Stimulated activated CD4-positive, alpha-beta T cell treated with anti-CD3 and anti-CD28 coated beads, Interleukin-12 subunit alpha, Interleukin-12 subunit beta, amount 100 ng/mL, for 48 hours (primary cell): ENCODE measurements at places on chromosomes 2 and 18.

DNA sequence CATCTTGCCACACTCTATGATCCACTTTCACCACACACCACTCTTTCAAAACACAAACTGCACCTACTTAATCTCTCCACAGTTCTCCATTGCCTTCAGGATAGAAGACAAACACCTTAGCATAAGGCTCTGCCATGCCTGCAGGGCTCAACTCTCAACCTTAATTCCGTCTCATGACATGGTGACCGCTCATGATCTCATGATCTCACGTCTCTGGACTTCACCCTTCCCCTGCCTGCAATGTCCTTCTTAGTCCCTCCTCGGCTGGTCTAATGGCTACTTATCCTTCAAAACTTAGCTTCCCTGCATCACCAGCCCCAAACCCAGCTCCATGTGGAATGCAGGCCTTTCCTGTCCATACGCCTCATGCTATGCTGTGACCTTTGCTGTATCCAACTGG lies 85.3 kb downstream of the ACVR1 start:
- DNase-seq: no peak

DNA sequence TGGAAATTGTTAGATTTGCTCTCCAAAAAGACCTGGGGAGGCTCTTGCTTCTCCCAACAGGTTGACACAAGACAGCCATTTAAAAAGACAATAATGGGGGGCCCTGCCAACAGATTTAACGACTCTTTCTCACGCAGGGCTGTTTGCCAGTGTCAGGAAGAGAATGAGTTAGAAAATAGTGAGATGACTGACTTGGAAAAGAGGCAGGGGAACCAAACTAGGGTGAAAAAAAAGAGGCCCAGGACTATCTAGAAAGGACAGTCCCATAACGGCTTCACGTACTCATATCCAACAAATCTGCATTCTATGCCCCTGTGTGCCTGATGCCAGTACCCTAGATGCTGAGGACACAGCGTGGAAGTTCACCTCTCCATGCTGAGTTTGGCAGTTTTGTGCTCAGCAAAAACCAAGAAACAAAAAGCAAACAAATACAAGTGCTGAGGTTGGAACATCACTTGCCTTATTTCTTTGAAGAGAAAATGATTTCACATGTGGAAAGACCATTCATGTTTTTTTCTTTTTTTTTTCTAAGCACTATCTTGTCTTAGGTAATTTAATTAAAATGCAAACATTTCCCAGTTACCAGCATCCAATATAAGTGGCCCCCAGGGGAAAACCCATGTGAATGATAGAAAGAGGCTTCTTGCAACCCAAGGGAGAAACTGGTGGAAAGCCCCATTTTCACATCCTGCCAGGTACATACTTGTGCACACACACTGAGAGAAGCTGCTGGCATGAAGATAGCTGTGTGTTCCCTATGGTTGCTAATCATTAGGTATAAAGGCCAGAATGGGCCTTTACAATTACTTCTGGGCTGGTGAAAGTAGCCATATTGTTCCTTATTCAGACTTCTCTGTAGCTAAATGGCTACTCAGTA lies 10.6 kb upstream of the WIPF1 start:
- no peak for DNase-seq

- no peak for DNase-seq
Observed at GRCh38 chr2:12734914-12735654, 18.3 kb downstream of the TRIB2 start.

- DNase-seq: no peak
Observed at GRCh38 chr18:525036-525797, 24.7 kb upstream of the COLEC12 start.

GRCh38 chr2:16722126-16722525 lies 56.5 kb upstream of the CYRIA start:
- DNase-seq: no peak

DNA sequence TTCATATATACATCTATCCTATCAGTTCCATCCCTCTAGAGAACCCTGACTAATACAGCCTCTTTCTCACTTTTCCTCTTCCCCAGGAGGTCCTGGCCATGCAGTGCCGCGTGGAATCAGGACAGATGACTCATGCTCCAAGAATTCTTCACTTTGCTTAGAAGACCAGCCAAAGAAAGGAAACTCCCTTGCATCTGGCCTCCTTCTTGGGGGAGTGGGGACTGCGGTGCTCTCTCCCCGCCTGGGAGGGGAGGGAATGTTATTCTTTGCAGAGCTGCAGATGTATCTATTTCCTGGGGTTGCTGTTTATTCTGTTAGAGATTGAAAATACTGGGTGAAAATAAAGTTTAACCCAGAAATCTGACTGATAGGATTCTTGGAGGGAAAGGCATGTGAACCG lies 111.5 kb upstream of the SH3BP4 start:
- DNase-seq: no peak
